ENCODE measurements at places on chromosomes 7 and 10. TPM values are rescaled to one million over a fixed set of nuclear protein-coding genes. Genes with fewer than 3 reads are reported as not detected.

- no peak for DNase-seq
These were observed 170.4 kb downstream of the PRKAG2 start for GRCh38 chr7:151706277-151707104.

DNA sequence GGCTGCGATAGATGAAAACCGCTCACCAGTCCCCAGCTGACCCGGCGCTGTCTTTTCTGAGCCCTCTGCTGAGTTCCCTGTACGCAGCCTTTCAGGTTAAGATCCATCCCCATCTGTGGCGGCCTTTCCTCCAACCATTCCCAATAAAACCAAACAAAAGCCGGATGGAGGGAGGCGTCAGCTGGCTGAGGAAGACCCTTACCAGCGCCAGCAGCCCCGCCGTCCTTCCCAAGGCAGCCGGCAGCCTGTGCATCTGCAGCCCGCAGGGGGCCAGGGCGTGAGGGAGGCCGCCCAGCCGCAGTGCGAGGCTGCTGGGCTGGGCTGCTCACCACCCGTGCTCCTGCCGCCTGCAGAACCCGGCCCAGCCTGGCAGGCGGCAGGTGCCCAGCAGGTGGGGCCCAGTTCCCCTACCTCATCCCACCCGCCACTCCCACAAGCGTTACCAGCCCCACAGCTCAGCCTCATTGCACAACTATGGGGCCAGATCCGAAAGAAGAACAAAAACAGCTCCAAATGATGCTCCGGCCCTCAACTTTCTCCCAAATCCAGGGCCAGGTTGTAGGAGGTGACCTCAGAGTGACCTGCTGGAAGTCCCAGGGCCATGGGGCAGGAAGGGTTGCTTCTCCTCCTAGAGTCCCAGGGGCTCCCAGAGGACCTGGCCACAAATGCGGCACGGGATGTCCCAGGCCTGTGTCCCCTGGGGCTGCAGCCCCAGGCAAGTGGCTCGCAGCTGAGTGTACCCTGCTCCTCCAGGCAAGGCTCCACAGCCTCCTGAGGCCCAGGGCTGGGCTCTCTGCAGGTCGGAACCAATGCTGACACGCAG lies 23.8 kb downstream of the PAPOLB start:
- peak; percentile 38 for DNase-seq

- DNase-seq = no peak
These were observed 651 bp downstream of the AFAP1L2 start for GRCh38 chr10:114403541-114404161.

GRCh38 chr7:45567713-45568112 lies 6.5 kb upstream of the ADCY1 start:
- DNase-seq = no peak

- DNase-seq = no peak
These were observed 3.4 kb upstream of the DLX6 start for GRCh38 chr7:97001656-97002554.

DNA sequence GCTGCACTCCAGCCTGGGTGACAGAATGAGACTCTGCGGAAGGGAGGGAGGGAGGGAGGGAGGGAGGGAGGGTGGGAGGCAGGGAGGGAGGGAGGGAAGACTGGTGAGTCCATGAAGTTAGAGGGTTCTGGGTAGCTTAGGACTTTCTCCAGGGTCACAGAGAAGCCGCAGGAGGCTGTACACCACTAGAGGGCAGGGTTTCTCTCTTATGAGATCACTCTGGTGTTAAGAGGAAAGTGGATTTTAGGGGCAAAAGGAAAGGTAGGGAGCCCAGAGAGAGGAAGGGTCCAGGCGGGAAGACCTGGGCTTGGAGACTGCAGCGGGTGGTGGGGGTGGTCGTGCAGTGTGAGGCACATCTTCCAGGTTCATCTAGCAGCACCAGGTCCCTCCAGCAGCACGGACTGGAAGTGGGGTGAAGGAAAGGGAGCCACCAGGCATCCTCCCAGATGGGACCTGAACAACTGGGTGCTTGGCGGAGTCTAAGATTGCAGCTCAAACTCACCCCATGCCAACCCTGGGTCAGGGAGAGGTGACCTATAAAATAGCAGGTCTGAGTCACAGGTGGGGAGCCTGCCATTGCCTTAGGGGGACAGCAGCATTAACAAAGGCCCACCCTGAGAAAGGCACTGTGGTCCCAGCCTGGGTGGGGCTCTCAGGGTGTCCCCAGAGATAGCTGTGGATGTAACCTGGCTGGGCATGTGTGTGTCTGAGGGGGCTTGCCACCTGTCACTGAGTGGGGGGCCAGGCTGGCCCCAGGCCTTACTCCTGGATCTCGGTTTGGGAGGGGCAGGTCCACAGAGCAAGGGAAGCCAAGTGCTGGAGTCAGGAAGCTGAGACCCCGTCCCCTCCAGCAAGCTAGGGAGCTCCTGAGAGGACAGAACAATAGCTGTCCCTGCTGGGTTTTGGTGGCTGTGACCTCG lies 48.5 kb upstream of the SLC29A3 start:
- DNase-seq = no peak

DNA sequence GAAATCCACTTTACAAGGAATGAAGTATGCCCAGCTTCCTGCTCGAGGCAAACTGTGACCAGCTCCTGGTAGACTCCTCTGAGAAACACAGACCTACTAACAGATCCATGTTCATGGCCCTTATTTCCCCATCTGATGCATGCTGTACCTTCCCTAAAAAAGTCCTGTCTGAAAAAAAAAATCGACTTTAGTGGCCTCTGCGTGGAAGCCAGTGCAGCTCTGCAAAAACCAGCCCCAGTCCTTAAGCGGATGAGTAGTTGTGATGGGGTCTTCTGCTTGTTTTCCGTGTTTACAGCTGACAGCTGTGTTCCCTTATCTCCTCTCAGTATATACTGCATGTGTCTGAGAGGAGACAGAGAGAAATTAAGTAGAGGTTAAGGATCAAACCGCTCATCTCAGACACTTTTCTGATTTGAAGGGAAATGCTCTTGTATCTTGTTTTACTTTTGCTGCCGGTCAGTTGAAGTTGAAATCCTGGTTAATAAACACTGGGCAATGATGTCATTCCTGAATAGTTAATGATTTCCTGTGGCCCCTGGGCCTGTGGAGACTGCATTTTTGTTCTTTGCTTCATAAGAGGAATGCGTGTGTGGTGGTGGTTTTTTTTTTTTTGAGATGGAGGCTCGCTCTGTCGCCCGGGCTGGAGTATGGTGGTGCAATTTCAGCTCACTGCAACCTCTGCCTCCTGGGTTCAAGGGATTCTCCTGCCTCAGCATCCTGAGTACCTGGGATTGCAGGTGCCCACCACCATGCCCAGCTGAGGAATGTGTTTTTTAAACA lies 67.6 kb downstream of the DOCK1 start:
- DNase-seq = peak; percentile 77

- DNase-seq = no peak
These were observed 47.0 kb upstream of the RPA3 start for GRCh38 chr7:7765422-7765821.

DNA sequence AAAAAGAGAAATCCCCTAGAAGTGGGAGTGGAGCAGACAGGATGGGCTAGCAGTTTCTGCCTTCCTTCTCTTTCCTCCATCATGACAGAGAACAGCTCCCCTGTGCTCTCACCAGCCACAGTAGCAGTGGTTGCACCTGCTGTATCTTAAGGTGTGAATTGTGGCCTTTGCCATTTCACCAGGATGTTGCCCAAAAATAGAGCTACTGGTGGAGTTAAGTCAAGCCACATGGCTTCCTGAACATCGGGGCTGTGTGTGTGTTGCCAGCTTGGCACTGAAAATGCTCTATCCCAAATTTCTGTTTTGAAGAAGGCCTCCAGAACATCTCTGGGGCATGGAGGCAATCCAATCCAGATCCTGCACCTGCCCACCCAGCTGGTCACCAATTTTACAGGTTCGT lies 348.7 kb downstream of the EXOC4 start:
- no peak for DNase-seq

DNA sequence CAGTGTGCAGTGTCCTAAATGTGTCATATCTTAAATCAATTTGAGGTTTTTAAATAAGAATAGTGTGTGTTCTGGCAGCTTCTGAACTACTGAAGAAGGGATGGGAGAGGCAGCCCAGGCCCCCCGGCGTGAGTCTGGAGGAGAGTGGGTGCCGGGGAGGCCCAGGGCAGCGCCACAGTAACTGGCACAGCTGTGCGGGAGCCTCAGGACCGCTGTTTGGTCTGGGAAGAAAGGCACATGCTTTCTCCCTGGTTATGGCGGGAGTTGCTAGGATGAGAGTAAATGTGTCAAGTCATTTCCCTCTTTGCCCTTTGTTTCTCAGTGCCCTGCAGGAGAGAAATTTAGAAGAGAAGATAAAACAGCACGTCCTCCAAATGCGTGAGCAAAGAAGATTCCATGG lies 31.9 kb upstream of the PWWP2B start:
- DNase-seq = no peak

DNA sequence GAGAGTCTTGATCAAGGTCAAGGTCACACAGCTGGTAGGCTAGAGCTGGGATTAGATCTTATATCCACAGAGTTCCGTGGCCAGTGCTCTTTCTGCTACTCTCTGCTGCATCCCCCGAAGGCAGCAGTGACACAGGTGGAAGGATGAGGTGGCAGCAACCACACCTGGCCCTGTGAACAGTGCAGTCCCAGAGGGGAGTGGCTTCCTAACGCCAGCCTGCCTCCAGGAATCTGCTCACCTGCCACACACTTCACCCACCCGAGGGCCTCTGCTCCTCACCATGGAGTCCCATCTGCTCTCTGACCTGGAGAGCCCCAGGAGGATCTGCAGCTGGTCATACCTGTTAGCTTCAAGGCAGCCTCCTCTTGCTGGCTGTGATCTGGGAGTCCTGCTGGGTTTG lies 484.2 kb downstream of the PLXNA4 start:
- DNase-seq = no peak

- DNase-seq = peak; percentile 42
These were observed 366.5 kb upstream of the SEMA3C start for GRCh38 chr7:81285142-81285871.

- DNase-seq = no peak
These were observed 76.4 kb downstream of the MAP3K8 start for GRCh38 chr10:30510184-30510931.

DNA sequence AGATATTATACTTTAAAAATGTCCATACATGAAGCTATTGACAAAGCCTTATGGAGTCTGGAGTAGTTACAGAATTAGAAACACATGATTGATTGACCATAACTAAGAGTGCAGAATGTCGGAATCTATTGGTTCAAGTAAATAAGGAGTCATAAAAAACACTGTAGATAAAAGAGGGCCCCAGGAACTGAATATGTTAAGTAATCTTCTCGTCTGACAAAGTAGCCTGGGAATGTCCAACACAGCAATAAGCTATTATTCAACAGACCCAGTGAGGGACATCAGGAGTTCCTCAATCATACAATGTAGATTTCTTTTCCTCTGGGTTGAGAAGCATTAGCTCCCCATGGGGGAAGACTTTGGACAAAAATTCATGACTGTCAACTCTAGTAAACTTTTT lies 782.0 kb downstream of the SUGCT start:
- no peak for DNase-seq

Gene NKX6-2
- total RNA-seq = not detected

Gene SEMA3E
- 0.26 TPM for total RNA-seq

Gene TYSND1
- 5.2 TPM for total RNA-seq

Gene PDLIM1
- total RNA-seq = 51.1 TPM

Gene THSD7A
- 15.8 TPM for total RNA-seq

All from dermis microvascular lymphatic vessel endothelial cell (primary cell).